Hypothalamus (tissue), 51 donors: ENCODE measurements at places on chromosomes 3 and 15.

- no peak for DNase-seq
These were observed 326.6 kb upstream of the PROK2 start for GRCh38 chr3:72111265-72112205.

GRCh38 chr3:16606398-16606797, 1.2 kb upstream of the DAZL start:
- DNase-seq = no peak

GRCh38 chr15:94921936-94922335, 690.6 kb downstream of the MCTP2 start:
- DNase-seq = no peak

DNA sequence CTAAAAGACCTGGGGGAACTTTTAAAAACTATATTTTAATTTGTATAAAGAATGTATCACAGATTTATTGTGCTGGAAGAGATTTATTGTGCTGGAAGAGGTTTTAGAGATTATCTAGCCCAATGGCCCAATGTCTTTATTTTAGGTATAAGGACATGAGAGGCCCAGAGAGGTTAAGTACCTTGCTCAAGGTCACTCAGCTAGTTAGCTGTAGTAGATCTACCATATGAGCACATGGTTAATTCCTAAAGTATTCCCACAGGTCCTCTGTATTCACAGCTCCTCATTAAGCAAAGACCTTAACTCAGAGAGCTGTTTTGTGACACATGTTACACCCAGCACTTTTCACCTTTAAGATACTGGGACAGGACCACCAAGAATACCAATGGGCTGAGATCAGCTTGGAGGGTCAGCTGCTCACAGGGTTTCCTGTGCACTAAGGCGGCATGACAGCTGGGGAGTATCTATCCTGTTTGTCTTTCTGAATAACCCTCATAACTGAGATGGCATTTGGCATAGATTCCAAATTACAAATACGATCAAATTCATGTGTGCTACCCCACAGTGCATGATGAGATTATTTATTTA, 143.1 kb upstream of the TBL1XR1 start:
- no peak for DNase-seq

GRCh38 chr15:70281811-70282307, 184.1 kb upstream of the TLE3 start:
- DNase-seq = no peak

GRCh38 chr3:117161816-117162215, 452.2 kb downstream of the TUSC7 start:
- DNase-seq = no peak

DNA sequence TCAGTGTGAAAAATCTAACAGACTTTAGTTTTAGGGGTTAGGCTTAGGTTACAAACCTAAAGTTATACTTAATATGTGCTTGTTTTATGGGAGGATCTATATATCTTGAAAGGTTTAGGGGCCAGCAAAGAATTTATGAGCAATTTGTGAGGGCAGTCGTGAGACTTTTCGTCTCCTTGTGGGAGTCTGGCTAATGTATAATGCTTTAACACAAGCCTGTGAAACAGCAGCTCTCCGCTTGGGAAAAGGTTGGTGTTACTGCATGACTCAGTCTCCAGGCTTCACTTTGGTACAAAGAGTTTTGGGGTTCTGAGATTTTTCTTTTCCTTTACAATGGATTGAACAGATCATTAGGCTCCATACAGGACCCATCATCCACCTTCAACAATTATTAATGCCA, 79.0 kb upstream of the MFGE8 start:
- DNase-seq = no peak

DNA sequence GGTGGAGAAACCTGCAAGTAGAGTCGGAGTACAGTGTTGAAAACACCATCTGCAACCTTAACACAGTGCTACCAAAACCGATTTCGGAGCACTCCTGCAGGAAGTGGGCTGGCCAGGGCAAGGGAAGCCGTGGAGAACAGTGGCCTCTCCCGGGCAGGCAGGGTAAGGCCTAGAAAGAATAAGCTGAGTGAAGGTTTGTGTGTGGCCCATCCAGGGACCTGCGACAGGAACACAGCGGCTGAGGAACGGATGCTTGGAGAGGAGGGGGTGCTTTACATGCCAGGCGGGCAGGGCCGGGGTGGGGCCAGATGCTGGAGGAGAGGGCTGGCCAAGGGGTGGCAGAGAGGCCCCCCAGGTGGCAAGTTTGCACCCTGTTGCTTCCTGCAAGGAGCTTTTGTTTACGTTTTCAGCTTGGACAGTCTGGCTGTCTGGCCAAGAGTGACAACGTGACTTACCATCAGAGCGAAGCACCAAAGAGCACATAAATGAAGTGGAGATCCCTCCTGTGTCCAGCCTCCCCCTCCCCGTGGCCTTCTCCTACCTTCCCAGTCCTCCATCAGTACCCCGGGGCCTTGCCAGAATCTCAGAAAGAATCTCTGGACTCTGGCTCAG, 156.5 kb downstream of the PGPEP1L start:
- peak; percentile 67 for DNase-seq

- DNase-seq = no peak
These were observed 31.0 kb downstream of the TRIM42 start for GRCh38 chr3:140708815-140709214.

- no peak for DNase-seq
These were observed 93.9 kb upstream of the BHLHE40 start for GRCh38 chr3:4885316-4885715.

DNA sequence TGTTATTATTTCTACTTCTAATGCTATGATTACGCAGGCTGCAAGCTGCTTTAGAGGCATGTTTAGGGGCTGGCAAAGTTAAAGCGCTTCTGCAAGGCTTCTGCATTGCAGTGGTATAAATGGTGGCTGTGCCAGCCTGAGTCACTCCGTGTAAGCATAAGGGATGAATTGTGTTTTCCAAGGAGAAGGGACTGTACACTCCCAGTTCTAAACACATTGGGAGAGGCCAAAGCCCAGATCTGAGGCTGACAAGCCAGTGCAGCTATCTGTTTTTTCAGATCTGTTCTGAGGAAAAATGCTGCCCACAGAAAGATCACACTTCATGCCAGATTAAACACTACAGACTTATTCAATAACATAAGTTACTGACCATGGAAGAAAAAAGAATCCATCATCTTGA, 83.8 kb downstream of the PRICKLE2 start:
- DNase-seq = peak; percentile 14

- DNase-seq = no peak
These were observed 26.0 kb upstream of the MAGEF1 start for GRCh38 chr3:184737641-184738505.

GRCh38 chr15:63013052-63013808, 29.3 kb upstream of the TPM1 start:
- no peak for DNase-seq

- DNase-seq = no peak
These were observed 44.2 kb upstream of the TPM1 start for GRCh38 chr15:62998262-62998890.

DNA sequence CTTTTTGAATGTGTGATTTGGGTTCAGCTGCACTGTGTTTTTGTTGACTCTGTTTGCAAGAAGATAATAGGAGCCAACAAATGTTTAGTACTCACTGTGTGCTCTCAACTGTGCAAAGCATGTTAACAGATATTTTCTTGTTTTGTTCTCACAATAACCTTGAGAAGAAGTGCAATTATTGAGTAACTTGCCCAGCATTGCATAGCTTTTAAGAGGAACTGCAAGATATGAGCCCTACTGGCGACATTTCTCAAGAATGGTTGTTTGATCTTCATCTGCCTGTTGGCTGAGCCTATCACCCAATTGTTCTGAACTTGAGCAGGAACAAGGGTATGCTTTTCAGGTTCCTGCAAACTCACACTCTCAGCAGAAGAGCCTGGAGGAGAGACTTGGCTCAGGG, 43.4 kb upstream of the AGBL1 start:
- no peak for DNase-seq

DNA sequence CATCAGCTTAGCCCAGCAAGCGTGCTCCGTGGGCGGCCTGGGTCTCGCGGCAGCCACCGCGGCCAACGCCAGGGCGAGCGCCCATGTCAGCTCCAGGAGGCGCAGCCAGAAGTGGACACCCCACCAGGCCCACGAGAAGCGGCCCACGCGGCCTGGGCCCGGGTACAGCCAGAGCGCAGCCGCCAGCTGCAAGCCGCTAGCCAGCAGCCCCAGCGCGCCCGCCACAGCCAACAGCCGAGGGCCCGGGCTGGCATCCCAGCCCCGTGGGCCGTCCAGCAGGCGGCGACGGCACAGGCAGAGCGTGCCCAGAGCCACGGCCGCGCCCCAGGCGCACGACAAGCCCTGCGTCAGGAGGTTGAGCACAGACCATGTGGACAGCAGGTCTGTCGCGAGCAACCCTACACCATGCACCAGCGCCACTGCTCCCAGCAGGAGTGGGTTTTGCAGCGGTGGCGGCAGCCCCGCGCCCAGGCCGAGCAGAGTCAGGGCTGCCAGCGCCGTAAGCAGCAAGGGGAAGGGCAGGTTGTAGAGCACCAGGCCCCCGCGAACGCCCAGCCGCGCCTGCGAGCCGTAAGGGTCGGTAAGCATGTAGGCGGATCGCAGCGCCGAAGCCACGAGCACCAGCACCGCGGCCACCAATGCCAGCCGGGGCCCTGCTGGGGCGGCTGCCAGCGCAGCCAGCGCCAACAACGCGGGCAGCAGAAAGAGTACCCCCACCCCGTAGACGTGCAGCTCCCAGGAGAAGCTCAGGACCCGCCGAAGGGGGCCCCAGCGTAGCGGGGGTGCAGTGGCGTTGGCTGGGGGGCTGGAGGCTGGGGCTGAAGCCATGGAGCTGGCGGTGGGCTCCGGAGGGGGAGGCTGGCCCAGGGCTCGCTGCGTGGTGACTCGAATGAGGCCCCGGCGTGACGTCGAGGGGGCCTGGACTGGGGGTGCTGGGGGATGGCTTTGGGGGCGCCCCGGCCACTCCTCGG, 4.9 kb downstream of the PRRT3 start:
- peak; percentile 72 for DNase-seq

GRCh38 chr3:155465664-155466063, 172.2 kb upstream of the STRIT1 start:
- no peak for DNase-seq
